Large intestine (tissue), 12 donors: ENCODE measurements at places on chromosomes 5 and 9. TPM values are rescaled to one million over a fixed set of nuclear protein-coding genes. Genes with fewer than 3 reads are reported as not detected.

The CDKN2B-AS1 gene
- polyA plus RNA-seq: 1.7 TPM

The POU5F2 gene
- 0.03 TPM for polyA plus RNA-seq

The RLN2 gene
- polyA plus RNA-seq: 0.22 TPM

The CD180 gene
- polyA plus RNA-seq: 1.1 TPM

The SARDH gene
- polyA plus RNA-seq: 4.5 TPM

The SLC27A4 gene
- 33.7 TPM for polyA plus RNA-seq

The PKN3 gene
- polyA plus RNA-seq: 5.5 TPM

The DMRTA1 gene
- polyA plus RNA-seq: 0.15 TPM

DNA sequence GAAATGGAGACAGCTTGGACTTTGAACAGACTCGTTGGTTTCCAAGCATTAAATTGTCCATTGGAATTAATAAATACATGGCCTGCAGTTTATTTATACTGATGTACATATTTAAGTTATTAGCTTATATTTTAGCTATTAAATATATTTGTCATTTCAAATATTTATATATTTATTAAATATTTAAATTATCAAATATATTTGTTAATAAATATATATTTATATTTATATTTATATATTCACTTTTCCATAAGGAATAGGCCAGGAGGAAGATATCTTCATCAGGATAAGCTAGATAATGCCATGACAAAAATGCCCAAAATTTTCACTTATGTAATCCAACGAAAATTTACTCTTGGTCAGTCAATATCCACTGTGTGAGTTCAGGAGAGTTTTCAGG, 229.9 kb downstream of the ZNF608 start:
- no peak for DNase-seq
- no peaks in the 10 kb centered on the region for H3K27me3 ChIP-seq
- H3K4me1 ChIP-seq: peaks cover 3% of the 10 kb centered on the region
- H3K36me3 ChIP-seq: no peaks in the 10 kb centered on the region
- H3K4me3 ChIP-seq: no peak overlapping the region
- no peak overlapping the region for H3K27ac ChIP-seq

GRCh38 chr9:94912700-94913249, 186.3 kb downstream of the AOPEP start:
- no peaks in the 10 kb centered on the region for H3K36me3 ChIP-seq
- peaks cover 14% of the 10 kb centered on the region for H3K4me1 ChIP-seq
- DNase-seq: no peak
- H3K27ac ChIP-seq: no peak overlapping the region

DNA sequence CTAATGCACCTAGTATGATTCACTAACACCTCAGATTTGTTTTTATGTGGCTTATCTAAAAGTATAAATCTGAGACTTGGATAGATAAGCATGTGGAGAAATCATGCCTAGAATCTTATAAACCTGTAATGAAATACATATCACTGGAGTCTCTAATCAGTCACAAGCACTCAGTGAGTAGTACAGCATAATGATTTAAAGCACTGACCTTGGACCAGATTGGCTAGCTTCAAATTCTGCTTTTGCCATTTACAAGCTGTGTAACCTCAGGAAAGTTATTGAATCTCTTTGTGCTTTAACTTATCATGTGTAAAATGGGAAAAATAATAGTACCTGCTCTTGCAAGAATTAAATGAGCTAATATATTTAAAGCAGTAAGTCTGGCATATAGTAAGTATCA, 61.2 kb upstream of the ALDH1A1 start:
- no peak for DNase-seq
- no peaks in the 10 kb centered on the region for H3K27me3 ChIP-seq
- no peak overlapping the region for H3K4me3 ChIP-seq
- H3K27ac ChIP-seq: no peak overlapping the region
- H3K36me3 ChIP-seq: no peaks in the 10 kb centered on the region

DNA sequence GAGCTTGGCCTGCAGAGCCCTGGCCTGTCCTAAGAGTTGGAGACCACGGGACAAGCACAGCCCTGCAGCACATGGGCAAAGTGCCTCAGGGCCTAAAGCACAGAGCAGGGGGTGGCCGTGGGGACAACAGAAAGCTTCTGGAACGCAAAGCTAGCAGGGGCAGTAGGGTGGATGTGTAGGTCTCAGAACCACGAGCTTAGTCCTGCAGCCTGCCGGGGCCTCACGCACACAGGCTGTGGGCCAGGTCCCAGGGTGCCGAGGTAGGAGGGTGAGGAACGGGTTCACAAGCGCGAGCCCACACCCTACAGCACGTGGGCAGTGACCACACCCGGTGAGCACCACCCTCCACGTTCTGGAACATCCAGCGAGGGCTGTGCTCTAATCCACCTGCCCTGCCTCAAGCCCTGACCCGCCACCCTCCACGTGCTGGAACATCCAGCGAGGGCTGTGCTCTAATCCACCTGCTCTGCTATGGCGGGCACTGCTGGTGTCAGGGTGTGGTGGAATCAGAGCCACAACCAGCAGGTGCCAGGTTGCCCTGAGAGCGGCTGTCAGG, 9.3 kb downstream of the CLPTM1L start:
- peaks cover 37% of the 10 kb centered on the region for H3K4me1 ChIP-seq
- H3K27ac ChIP-seq: peak overlapping the region; percentile 84
- no peak overlapping the region for H3K4me3 ChIP-seq
- DNase-seq: no peak
- H3K27me3 ChIP-seq: no peaks in the 10 kb centered on the region
- peaks cover 81% of the 10 kb centered on the region for H3K36me3 ChIP-seq

- H3K4me1 ChIP-seq: no peaks in the 10 kb centered on the region
- no peaks in the 10 kb centered on the region for H3K36me3 ChIP-seq
These were observed 600.4 kb downstream of the EBF1 start for GRCh38 chr5:158499075-158499891.

- DNase-seq: no peak
- H3K36me3 ChIP-seq: no peaks in the 10 kb centered on the region
- H3K27ac ChIP-seq: no peak overlapping the region
- no peaks in the 10 kb centered on the region for H3K4me1 ChIP-seq
These were observed 235.7 kb upstream of the ADAMTSL1 start for GRCh38 chr9:18238254-18238653.

DNA sequence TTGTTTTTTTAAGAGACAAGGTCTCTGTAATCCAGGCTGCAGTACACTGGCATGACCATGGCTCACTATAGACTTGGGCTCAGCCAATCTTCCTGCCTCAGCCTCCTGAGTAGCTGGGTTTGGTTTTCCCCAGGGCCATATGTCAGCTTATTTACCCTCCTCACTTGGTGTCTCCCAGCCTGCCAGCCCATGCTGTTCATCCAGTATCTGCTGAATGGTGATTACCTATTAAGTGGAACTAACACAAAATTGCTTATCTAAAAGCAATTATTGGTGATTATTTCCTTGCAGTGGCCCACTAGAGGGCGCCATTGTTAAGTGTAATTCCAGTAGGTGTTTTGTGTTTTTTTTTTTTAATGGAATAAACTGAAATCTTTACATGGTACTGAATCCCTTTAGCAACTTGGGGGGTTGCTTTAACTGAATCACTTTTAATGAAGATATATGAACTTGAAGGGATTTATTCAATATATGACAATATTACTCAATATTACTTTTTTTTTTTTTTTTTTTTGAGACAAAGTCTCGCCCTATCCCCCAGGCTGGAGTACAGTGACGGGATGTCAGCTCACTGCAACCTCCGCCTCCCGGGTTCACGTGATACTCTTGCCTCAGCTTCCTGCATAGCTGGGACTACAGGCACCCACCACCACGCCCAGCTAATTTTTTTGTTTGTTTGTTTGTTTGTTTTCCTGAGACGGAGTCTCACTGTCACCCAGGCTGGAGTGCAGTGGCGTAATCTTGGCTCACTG, 13.8 kb downstream of the EXOSC2 start:
- no peak overlapping the region for H3K27ac ChIP-seq
- H3K4me1 ChIP-seq: no peaks in the 10 kb centered on the region
- peak; percentile 42 for DNase-seq
- H3K36me3 ChIP-seq: peaks cover 22% of the 10 kb centered on the region
- H3K4me3 ChIP-seq: no peak overlapping the region
- no peaks in the 10 kb centered on the region for H3K27me3 ChIP-seq

DNA sequence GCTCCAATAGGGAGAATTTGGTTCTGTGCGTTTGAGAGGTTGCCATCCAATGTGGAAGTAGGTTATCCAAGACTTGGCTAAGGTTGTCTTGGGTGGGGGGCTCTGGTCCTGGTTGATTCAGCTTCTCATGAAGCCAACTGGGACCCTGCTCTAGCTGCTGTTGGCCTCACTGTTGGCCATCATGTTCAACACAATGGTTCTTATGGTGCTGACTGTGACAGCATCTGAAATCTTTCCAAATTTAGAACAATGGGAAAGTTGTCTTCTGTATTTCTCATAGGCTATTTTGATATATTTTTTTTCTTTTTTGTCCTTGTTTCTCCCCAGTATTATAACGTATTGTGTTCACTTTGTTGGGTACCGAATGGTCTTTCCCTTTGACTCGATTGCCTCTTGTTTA, 71.9 kb downstream of the GDNF start:
- DNase-seq: no peak
- H3K27ac ChIP-seq: peak overlapping the region; percentile 50
- H3K36me3 ChIP-seq: no peaks in the 10 kb centered on the region

DNA sequence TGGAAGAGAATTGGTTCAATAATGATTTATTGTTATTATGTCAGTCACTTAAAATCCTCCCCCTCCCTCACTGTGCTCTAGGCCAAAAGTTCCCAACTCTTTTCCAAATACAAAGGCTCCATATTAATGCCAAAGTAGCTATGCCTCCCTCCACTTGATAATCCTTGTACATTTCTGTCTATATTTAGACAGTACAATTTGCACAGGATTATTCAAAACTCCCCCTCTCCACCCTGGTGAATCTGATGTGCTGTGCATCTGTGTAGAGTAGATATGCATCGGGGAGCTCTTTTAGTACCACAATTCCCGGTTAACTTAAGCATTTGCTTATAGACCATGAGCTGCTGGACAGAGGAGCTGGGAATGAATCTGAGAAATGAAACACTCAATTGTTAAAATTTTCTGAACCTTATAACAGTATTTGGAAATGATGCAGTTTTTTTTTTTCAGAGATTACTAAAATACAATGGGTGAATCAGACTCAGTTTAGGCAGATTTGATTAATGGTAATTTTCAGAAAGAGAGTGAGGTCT, 27.6 kb downstream of the GLRA1 start:
- H3K4me3 ChIP-seq: no peak overlapping the region
- no peaks in the 10 kb centered on the region for H3K36me3 ChIP-seq
- DNase-seq: no peak
- H3K4me1 ChIP-seq: no peaks in the 10 kb centered on the region
- H3K27me3 ChIP-seq: no peaks in the 10 kb centered on the region
- no peak overlapping the region for H3K27ac ChIP-seq

DNA sequence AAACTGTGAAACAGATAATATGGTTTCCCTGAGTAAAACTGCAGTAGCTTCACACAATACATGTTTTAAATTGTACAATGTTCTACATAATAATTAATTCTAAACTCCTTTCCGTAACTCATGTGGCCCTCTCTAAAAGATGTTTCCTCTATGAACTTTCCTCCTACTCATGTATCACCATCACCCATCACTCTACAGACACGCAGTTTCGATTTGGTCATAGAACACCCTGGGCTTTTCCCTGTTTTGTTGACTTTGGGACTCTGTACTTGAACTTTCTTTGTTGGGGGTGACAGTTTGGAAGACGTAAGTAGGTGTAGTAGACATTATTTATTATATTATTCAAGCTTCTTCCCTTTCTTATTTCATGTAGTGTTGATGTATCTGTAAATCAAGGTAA, 44.1 kb upstream of the GABRA6 start:
- H3K36me3 ChIP-seq: no peaks in the 10 kb centered on the region
- no peaks in the 10 kb centered on the region for H3K27me3 ChIP-seq

DNA sequence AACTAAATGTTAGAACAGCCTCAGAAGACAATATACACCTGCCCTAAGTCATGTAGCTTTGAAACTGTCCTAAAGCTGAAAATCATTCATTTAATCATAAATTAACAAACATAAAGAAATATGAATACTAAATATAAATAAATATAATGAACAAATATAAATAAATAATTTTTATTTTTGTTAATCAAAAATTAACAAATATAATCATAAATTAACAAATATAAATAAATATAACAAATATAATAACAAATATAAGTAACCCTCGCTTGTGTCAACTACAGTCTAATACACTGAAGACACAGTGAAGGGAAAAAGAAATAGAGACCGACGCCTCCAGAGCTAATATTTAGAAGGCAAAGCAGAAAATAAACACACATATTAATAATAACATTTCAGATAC, 527.3 kb downstream of the CYLC2 start:
- DNase-seq: no peak
- no peaks in the 10 kb centered on the region for H3K27me3 ChIP-seq
- no peak overlapping the region for H3K27ac ChIP-seq
- H3K36me3 ChIP-seq: no peaks in the 10 kb centered on the region
- H3K4me3 ChIP-seq: no peak overlapping the region
- H3K4me1 ChIP-seq: no peaks in the 10 kb centered on the region

DNA sequence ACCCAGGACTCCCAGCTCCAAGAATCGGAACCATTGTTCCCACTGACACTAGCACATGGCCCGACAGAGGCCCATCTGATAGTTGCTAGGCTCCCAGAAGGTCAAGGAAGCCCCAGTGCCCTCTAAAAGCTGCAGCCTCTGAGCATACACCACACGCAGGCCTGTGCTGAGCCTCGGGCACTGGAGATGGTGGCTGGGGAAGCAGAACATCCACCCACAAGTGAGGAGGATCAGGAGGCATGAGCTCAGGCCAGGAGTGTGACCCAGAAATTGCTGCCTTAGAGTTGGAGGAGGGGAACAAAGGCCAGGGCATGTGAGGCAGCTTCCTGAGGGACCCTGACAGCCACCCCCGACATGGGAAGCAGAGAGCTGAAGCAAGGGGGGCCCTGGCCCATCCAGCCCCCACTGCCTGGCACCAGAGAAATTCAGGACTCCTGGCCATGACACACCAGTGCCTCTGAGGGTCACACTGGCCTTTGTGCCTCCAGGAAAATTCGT, 21.4 kb downstream of the IPPK start:
- H3K27ac ChIP-seq: no peak overlapping the region
- H3K27me3 ChIP-seq: no peaks in the 10 kb centered on the region
- H3K4me1 ChIP-seq: no peaks in the 10 kb centered on the region
- DNase-seq: no peak
- H3K36me3 ChIP-seq: peaks cover 63% of the 10 kb centered on the region

DNA sequence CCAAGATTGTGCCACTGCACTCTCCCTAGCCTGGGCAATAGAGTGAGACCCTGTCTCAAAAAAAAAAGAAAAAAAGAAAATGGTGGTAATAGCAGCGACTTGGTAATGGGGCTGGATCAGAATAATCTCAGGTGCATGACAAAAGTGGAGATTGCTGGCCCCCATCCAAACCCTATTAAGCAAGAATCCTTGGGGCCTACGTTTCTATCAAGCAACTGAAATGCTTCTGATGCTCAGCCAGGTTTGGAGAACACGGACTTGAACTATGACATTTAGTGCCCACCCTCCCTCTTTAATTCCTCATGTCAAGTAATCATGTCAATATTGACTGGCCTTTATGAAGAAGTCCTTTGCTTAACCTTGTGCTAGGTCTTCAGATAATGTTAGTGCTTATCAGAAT, 6.6 kb downstream of the C5orf52 start:
- H3K27ac ChIP-seq: no peak overlapping the region
- no peaks in the 10 kb centered on the region for H3K4me1 ChIP-seq
- H3K36me3 ChIP-seq: no peaks in the 10 kb centered on the region
- DNase-seq: no peak
- H3K4me3 ChIP-seq: no peak overlapping the region
- H3K27me3 ChIP-seq: no peaks in the 10 kb centered on the region

- peaks cover 6% of the 10 kb centered on the region for H3K4me1 ChIP-seq
- H3K27me3 ChIP-seq: no peaks in the 10 kb centered on the region
- no peak overlapping the region for H3K4me3 ChIP-seq
- H3K36me3 ChIP-seq: peaks cover 91% of the 10 kb centered on the region
- DNase-seq: no peak
These were observed 19.9 kb downstream of the GPX3 start for GRCh38 chr5:151040211-151040747.
